ENCODE measurements at places on chromosomes 16 and 17. TPM values are rescaled to one million over a fixed set of nuclear protein-coding genes. Genes with fewer than 3 reads are reported as not detected.
A peak's percentile ranks its signal among the peaks of the same experiment; 100 is the strongest.

- H3K4me3 ChIP-seq, result no peak overlapping the region
- H3K36me3 ChIP-seq, result no peaks in the 10 kb centered on the region
- H3K4me1 ChIP-seq, result no peaks in the 10 kb centered on the region
- DNase-seq, result no peak
Measured at GRCh38 chr17:70644096-70644495, 474.8 kb downstream of the KCNJ2 start.

- H3K4me1 ChIP-seq, result peaks cover 15% of the 10 kb centered on the region
- no peaks in the 10 kb centered on the region for H3K27me3 ChIP-seq
- H3K4me3 ChIP-seq, result no peak overlapping the region
- H3K27ac ChIP-seq, result no peak overlapping the region
- no peak for DNase-seq
Measured at GRCh38 chr16:57471209-57471608, 8.7 kb downstream of the POLR2C start.

- no peak overlapping the region for H3K27ac ChIP-seq
- no peak overlapping the region for H3K4me3 ChIP-seq
- no peaks in the 10 kb centered on the region for H3K4me1 ChIP-seq
- no peak for DNase-seq
- no peaks in the 10 kb centered on the region for H3K36me3 ChIP-seq
- H3K27me3 ChIP-seq, result no peaks in the 10 kb centered on the region
Measured at GRCh38 chr16:47079860-47080259, 63.9 kb downstream of the NETO2 start.

- H3K27me3 ChIP-seq, result no peaks in the 10 kb centered on the region
- no peak overlapping the region for H3K27ac ChIP-seq
- peaks cover 38% of the 10 kb centered on the region for H3K36me3 ChIP-seq
- DNase-seq, result no peak
Measured at GRCh38 chr17:82822281-82822680, 17.5 kb downstream of the ZNF750 start.

DNA sequence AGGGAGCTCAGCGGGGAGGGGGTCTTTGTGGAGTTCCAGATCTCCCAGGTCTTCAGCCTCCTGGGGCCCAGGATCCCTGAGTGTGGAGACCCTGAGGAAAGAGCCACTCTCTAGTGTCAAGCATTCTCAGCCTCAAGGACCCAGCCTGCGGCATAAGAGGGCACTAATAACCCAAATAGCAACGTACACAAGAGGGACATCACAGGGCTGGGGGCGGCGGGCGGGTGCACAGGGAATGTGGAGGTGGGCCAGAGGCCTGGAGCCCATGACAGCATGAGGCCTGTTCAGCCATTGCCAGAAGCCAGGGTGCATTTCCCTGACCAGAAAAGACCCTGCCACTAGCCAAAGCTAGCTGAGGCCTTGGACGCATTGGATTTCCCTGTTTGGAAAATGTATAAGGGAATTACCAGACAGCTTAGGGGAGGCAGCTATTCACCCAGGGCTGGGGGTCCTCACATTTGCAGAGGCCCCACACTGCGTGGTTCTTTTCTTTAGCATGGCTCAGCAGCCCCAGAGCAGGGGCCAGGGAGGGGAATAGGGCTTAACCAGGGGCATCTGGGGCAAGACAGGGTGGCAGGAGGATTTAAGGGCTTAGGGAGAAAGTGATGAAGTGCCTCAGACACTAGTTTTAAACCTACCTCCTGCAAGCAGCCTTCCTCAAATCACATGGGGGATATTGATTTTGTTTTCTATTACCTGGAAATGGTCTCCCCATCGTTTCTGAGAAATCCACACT lies 13.5 kb upstream of the ALOX15B start:
- H3K4me3 ChIP-seq, result no peak overlapping the region
- H3K27ac ChIP-seq, result no peak overlapping the region
- peaks cover 13% of the 10 kb centered on the region for H3K27me3 ChIP-seq

DNA sequence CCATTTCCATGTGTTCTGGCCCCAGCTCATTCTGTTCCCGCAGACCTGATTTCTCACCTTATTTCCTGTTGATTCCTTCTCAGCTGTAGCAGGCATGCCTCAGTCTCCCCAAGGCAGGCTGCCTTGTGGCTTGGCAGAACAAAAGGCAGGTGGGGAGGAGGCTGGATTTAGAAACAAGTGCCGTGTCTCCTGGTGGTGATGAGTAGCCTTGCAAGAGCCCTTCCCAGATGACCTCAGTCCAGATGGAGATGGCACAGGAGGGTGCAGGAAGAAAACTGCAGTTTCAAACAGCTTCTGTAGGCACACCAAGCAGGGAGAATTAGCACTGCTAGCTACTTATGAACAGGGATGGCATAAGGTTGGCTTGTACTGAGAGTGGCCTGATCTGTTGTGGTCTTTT lies 64.6 kb downstream of the ARHGAP44 start:
- no peak overlapping the region for H3K4me3 ChIP-seq
- H3K27ac ChIP-seq, result no peak overlapping the region
- no peak for DNase-seq
- no peaks in the 10 kb centered on the region for H3K27me3 ChIP-seq
- H3K36me3 ChIP-seq, result no peaks in the 10 kb centered on the region

DNA sequence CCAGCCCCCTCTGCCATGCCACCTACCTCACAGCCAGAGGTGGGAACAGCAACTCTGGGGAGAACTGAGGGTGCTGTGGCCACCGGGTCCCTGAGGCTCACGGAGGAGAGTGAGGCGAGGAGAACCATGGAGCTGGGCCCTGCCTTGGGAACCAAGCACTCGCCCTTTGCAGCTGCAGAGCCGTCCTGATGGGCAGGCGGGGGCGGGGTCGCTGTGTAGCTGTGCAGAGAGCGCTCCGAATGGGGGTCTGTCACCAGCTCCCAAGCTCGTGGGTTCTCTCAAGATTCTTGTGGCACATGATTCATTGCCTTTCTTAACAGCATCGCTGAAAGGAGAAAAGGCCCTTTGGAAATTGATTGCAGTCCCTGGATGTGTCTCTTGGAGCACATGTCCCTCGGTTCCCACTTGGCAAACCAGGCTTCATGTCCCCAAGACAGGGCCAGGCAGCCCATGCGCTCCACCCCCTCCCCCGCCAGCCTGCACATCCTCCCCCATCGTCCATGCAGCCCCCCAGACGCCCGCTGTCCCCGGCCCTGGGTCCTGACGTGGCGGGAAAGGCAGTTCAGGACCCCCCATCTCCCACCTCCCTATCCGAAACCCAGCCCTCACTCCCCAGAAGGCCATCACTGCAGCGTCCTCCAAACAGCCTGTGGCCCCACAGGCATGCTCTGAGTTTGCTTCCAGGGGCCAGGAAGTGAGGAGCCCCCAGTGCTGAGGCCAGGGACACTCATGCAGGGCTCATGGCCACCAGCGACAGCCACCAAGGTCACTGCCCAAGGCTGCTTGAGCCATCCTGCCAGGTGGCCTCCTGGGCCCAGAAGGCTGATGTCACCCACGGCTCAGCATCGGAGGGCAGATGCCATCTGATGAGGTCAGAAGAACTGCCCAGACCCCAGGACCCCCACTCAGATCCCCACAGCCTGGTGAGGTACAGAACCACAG lies 20.6 kb upstream of the CHMP6 start:
- no peak overlapping the region for H3K4me3 ChIP-seq
- H3K36me3 ChIP-seq, result no peaks in the 10 kb centered on the region
- peaks cover 57% of the 10 kb centered on the region for H3K4me1 ChIP-seq
- H3K27ac ChIP-seq, result peak overlapping the region; percentile 97

DNA sequence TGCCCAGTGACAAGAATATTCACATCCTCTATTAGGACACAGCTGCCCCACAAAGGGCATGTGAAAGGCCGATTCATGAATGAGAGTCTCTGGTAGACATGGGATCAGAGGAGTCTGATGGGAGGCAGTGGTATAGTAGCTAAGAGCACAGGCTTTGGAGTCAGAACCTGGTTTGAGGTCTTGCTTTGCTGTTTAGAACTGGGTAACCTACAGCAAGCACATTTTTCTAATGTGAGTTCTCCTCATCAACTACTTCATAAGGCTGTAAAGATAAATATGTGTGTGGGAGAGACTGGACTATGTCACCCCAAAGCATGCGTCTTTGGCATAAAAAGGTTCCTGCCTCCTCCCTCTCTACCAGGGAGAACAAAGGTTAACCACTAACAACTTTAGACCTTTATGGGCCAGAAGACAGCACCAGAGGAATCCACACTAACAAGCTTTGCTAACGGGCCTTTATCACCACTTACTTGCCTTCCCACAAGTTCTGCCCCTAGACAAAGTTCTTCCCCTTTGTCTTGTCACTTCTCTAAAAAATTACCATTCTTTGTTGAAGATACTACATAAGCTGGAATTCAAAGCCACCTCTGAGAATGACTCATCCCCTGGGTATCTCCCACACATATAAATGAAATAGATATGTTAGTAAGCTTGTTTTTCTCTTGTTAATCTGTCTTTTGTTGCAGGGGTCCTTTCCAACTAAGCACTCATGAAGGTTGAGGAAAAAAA lies 21.1 kb downstream of the CDR2 start:
- H3K4me1 ChIP-seq, result no peaks in the 10 kb centered on the region
- no peak overlapping the region for H3K4me3 ChIP-seq
- H3K36me3 ChIP-seq, result peaks cover 19% of the 10 kb centered on the region
- peak overlapping the region; percentile 20 for H3K27ac ChIP-seq
- no peaks in the 10 kb centered on the region for H3K27me3 ChIP-seq

- no peaks in the 10 kb centered on the region for H3K36me3 ChIP-seq
- no peak overlapping the region for H3K4me3 ChIP-seq
- no peak for DNase-seq
- peaks cover 20% of the 10 kb centered on the region for H3K4me1 ChIP-seq
Measured at GRCh38 chr17:50763716-50764475, 3.4 kb downstream of the ANKRD40CL start.

- H3K36me3 ChIP-seq, result no peaks in the 10 kb centered on the region
- no peak overlapping the region for H3K27ac ChIP-seq
- peaks cover 72% of the 10 kb centered on the region for H3K4me1 ChIP-seq
- H3K4me3 ChIP-seq, result no peak overlapping the region
- DNase-seq, result peak; percentile 54
Measured at GRCh38 chr17:79841369-79842135, 2.3 kb upstream of the CBX4 start.

- no peaks in the 10 kb centered on the region for H3K27me3 ChIP-seq
- peaks cover 28% of the 10 kb centered on the region for H3K4me1 ChIP-seq
- no peak overlapping the region for H3K4me3 ChIP-seq
- H3K27ac ChIP-seq, result no peak overlapping the region
- peaks cover 57% of the 10 kb centered on the region for H3K36me3 ChIP-seq
Measured at GRCh38 chr17:42118545-42118944, 2.6 kb downstream of the KAT2A start.

GRCh38 chr17:31537565-31538011 lies 146.1 kb downstream of the RAB11FIP4 start:
- H3K4me3 ChIP-seq, result no peak overlapping the region
- peak; percentile 33 for DNase-seq
- H3K36me3 ChIP-seq, result no peaks in the 10 kb centered on the region
- peaks cover 17% of the 10 kb centered on the region for H3K4me1 ChIP-seq
- H3K27me3 ChIP-seq, result no peaks in the 10 kb centered on the region
- no peak overlapping the region for H3K27ac ChIP-seq

DNA sequence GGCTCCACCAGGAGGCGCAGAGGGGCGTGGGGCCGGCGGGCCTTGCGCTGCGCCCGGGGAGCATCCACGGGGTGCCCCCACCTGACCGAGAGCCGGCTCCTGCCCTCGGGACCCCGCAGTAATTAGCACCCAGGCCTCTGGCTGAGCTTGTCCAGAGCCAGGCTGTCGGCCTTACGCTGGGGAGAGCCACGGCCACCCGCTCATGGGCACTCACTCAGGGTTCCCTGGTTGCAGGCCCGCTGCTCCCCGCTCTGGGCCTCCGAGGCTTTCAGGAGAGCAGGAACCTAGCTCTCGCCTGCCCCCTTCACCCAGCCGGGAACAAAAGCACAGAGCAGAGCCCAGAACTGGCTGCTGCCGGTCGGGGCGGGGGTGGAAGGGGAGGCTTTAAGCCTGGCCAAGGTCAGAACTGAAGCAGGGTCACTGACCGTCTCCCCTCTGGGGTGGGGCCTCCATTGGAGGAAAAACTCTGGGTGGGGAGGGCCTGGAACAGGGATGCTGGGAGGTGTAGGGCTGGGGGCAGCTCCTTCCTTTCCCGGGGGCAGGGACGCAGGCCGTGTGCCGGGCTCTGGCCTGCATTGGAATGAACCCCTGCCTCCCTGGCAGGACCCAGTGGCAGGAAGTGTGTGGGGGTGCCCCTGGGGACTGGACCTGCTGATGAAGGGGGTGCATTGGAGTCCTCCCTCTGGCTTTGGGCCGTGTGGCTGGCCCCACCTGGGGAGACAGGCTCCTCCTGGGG lies 12.3 kb downstream of the GLIS2 start:
- peak; percentile 90 for DNase-seq
- peaks cover 14% of the 10 kb centered on the region for H3K36me3 ChIP-seq
- no peaks in the 10 kb centered on the region for H3K27me3 ChIP-seq

DNA sequence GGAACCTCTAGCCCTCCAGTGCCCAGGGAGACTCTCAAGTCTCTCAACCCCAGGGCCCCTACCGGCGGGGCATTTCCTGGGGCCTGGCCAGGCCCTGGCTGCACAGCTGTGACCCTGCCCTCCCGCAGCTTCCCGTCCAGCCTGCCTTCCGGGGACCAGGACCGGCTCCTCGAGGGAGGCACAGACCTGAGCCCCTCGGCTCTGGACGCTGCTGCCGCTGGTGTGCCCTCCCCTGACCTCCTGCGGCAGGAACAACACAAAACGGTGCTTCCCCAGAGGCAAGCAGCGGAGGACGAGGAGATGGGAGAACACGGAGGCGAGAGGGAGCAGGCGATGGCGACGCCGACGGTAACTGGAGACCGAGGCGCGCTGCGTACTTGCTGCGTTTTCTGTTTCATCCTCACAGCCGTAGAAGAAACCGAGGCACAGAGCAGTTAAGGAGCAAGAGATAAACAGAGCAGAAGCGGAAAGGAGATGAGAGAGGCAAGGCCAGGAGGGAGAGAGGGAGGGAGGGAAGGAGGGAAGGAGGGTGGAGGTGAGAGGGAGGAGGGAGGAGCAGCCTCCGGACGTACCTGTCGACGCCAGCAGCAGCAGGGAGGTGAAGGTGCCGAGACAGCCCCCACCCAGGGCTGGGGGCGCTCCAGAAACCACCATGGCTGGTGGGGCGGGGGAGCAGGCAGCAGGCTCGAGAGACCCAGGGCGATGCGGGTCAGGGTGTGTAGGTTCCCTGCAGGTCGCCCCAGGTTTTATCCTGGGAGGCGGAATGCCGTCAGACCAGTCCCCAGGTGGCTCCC lies at the start of gene PRSS22:
PRSS22 (minus strand) TSS at position 720 of the 794 bp plus-strand sequence; CDS start at position 654, 66 bp downstream.
- DNase-seq, result no peak
- no peaks in the 10 kb centered on the region for H3K36me3 ChIP-seq
- H3K4me1 ChIP-seq, result no peaks in the 10 kb centered on the region
- H3K27ac ChIP-seq, result no peak within 1 kb of the TSS
- H3K27me3 ChIP-seq, result peaks cover 50% of the 10 kb centered on the region
- H3K4me3 ChIP-seq, result no peak within 1 kb of the TSS

Gene RNF135
- 9.3 TPM for total RNA-seq

Gene KCNJ18
- total RNA-seq, result not detected

Gene PRAC1
- not detected for total RNA-seq

Gene SRCIN1
- total RNA-seq, result 0.75 TPM

Gene TNP2
- total RNA-seq, result not detected

Gene CHRNE
- total RNA-seq, result 1.5 TPM

Gene HBA1
- total RNA-seq, result 387 TPM

Gene MT1F
- not detected for total RNA-seq

Gene PRRT2
- total RNA-seq, result 8.3 TPM

Gene MSLN
- total RNA-seq, result 0.31 TPM

Data from muscle of leg (tissue), 16 donors.